ENCODE measurements at places on chromosomes 5 and 9. TPM values are rescaled to one million over a fixed set of nuclear protein-coding genes. Genes with fewer than 3 reads are reported as not detected.

The FOXE1 gene
- total RNA-seq, result not detected

The HOMER1 gene
- 2.9 TPM for total RNA-seq

The RUSC2 gene
- 26.2 TPM for total RNA-seq

The BTNL8 gene
- total RNA-seq, result not detected

Data from myometrial cell (primary cell).